ENCODE measurements at places on chromosomes 7 and 10. TPM values are rescaled to one million over a fixed set of nuclear protein-coding genes. Genes with fewer than 3 reads are reported as not detected.

LRRN3 gene
- 6.5 TPM for total RNA-seq

HHEX gene
- total RNA-seq: 8.4 TPM

ATOH7 gene
- total RNA-seq: not detected

HEPACAM2 gene
- total RNA-seq: not detected

TSPAN14 gene
- total RNA-seq: 143 TPM

PVRIG gene
- total RNA-seq: 0.78 TPM

GIMAP7 gene
- 25.7 TPM for total RNA-seq

PPP1R9A gene
- 28.9 TPM for total RNA-seq

LHFPL3 gene
- total RNA-seq: not detected

SPDYE1 gene
- total RNA-seq: not detected

CCDC3 gene
- total RNA-seq: 73.2 TPM

TSPAN15 gene
- 88.8 TPM for total RNA-seq

ANKRD30A gene
- 0.22 TPM for total RNA-seq

TAS2R5 gene
- 4.8 TPM for total RNA-seq

Data from tibial nerve (tissue), 4 donors.